ENCODE measurements at places on chromosomes 3 and 15.

DNA sequence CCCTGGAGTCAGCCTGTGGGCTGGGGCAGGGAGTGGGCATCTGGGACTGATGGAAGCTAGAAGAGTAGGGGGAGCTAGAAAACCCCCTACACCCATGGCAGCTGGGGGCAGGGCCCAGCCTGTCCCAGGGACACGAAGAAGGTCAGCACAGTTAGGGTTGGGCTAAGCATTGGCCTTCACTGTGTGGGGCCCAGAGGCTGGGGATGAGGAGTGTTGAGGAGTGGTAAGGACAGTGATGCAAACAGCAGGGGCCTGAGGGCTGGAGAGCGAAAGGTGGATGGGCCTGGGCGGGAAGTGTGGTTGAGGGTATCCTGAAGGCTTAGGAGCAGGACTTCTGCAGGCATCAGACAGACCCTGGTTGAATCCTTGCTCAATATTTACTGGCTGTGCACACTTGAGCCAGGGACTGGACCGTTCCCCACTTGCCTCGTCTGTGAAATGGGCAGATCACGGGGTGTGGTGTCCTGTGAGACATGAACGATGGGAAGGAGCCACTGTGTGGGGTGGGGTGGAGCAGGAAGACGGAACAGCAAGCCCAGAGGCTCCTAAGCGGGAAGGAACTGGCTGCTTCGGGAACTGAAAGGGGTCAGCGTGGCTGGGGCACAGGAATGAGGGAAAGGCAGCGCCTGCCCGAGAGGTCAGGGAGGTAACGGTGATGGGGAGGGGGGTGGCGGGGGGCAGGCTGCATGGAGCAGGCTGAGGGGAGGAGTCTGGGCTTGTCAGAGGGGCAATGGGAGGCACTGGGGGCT is 7.3 kb downstream of the PRKCD start:
- DNase-seq = no peak

DNA sequence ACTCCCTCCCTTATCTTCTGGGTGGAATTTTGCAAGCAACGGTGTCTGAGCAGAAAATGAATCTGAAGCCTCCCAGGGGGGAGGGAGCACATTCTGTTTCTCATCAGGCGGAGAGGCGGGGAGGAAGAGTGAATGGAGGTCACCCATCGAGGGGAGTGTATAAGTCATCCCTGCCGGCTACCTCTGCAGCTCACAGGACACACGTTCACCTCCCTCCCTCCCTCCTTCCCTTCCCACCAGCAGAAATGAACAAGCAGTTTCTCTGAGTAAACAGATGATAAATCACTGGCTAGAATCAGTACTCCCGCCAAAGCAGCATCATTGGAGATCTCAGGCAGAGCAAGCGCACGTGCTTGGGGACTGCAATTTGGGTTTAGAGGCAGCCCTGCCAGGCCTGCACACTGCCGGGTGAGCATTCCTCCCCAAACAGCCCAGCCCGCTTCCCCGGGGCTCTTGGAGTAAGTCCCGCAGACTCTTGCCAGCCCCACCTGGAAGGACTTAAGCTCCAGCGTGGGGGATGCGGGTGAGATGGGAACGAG is 38.3 kb downstream of the CPN2 start:
- DNase-seq = no peak

GRCh38 chr3:135007607-135008006 is 212.5 kb downstream of the EPHB1 start:
- DNase-seq = no peak

- DNase-seq = no peak
Measured at GRCh38 chr3:101989578-101990200, 140.4 kb downstream of the NFKBIZ start.

GRCh38 chr15:68402432-68403160 is 29.4 kb downstream of the ITGA11 start:
- no peak for DNase-seq

GRCh38 chr15:90075420-90076289 is 26.6 kb downstream of the IDH2 start:
- DNase-seq = no peak

- no peak for DNase-seq
Measured at GRCh38 chr3:49257187-49257586, 19.8 kb downstream of the C3orf62 start.

- DNase-seq = no peak
Measured at GRCh38 chr3:45783667-45784066, 12.7 kb downstream of the SLC6A20 start.

- DNase-seq = no peak
Measured at GRCh38 chr3:37991109-37991508, 523 bp downstream of the VILL start.

DNA sequence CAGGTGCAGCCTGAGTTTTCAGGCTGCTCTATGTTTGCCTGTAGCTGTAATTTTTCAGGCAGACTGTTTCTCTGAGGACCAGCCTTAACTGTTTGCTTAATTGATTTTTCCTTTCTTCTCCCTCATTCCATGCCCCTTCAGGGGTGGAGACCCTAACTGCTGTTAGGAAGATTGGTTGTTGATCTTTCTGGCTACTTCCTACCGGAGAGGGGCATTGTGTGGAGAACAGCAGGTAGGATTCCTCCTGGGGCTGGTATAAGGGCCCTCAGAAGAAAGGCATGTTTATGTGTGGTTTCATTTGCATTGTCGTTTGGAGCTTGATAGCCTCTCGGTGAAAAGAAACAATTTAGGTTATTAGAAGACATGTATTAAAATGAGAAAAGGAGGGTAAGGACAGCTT is 56.9 kb upstream of the GOLGA6L2 start:
- no peak for DNase-seq

DNA sequence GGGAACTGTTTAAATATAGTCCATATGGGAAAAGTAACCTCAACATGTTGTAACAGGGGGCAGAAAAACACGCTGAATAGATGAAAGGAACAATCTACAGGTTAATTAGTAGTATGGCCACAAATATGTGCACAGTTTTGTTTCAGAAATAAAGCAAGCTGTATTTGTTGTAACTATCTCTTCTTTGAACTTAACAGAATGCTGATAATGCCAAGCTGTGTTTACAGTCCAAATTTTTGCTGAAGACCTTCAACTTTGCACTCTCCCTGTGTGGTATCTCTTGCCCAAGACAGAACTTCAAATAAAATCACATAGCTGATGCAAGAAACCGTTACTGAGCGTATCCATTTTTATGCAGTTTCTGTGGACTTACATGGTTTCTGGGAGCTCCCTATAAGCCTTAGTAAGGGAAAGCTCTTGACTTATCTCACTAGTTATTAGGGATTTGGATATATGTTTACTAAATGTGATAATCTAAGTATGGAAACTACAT is 425.4 kb upstream of the TPRG1 start:
- no peak for DNase-seq

Data from cortex of kidney (tissue), 1 donor.